ENCODE measurements at places on chromosomes 4 and X.

DNA sequence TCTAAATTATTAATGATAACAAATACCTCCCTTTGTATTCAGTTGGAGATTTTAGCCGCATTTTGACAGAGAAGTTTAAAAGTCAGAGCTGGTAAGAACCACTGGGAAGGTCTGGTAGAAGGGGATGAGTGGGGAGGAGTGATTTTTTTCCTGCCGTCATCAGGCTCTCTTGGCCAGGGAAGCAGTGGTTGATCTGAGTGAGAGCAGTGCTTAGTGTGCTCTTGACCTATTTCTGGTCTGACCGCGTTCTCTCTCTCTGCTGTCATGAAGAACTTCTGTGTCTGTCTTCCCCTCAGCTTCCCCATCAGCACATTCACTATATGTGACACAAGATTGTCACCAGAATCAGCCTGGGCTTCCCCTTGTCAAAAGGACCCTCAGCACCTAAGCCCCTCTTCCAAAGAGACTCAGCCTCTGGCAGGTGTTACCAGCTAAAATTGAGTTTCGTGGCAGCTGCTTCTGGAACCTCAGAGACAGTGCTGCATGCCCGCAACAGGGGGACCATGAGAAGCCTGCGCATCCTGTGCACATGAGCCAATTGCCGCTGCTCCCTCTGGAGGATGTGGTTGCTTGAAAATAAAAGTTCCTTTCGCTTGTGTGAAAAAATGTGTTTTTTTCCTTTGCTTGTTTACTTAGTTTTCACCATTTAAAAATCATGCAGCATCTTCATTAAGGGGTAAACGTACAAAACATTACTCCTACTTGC lies 268.9 kb downstream of the C4orf33 start:
- no peak for DNase-seq

DNA sequence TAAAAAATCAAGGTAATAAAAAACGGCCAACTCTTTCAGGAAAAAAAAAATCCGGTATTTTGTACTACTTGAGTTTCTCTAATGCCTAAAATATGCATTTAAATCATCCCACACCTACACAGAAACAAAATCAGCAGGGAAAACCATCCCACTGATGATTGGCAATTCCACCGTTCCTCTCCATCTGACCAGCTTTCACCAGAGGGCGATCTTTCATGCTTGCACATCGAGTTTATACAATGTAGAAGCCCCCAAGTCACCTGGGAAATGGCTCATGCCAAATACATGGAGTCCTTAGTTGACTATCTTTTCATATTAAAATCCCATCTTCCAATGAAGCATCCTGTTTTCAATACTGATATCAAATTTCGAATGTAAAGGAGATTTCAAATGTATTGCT lies 69.2 kb downstream of the PTCHD1 start:
- DNase-seq: no peak

GRCh38 chr4:83266689-83267088 lies 17.9 kb downstream of the COQ2 start:
- DNase-seq: no peak

DNA sequence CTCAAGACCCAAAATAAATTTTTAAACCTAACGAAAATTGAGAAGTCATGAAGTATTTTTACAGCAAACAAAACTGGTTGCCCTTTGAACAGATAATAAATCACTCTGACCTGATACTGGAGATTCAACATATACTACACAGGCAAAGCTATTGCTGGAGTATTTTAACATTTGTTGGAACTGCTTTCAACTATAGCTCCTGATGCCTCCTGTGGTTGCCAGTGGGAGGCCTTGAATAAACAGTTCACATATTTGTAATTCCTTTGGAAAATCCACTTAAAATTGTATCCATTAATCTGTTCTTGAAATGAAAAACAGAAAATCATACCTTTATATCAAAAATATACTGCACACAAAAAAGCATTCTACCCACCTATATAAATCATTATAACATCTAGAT lies 605.1 kb downstream of the KCTD8 start:
- DNase-seq: no peak

DNA sequence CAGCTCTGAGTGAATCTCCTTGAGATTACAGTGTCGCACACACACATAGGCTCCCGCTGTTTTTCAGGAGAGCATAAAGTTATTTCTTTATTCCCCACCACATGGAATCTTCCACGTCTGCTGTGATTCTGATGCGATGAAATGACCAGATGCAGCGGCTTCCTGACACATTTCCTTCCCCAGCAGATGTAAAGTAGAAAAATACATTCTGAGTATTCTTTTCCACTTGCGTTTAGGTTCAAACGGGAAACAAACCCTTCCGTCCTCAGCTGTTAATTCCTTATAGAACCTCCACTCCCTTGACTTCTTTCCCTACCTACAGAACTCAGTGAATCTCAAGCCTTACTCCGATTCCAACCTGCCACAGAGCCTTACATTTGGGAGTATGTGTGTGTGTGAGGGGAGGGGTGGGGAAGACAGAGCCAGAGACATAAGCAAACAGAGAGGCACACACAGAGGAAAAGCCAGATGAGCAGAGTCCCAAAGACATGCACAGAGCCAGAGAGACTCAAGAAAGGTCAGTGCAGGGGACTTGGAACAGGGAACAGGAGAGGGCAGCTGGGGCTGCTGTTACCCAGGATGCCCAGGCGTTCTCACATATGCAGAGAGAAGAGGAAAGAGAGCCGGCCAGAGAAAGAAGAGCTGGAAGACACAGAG lies 47.3 kb downstream of the SETD7 start:
- no peak for DNase-seq

GRCh38 chrX:80014141-80014940 lies at the start of gene TBX22:
Gene TBX22, plus strand, starts transcription at chrX:80014753. Its CDS starts 7,517 bp downstream, at chrX:80022270.
- DNase-seq: no peak

GRCh38 chr4:144450526-144450925 lies 195.4 kb upstream of the HHIP start:
- no peak for DNase-seq

GRCh38 chrX:46573892-46574773 lies 568 bp downstream of the CHST7 start:
- DNase-seq: peak; percentile 34

GRCh38 chr4:113762186-113763028 lies 869 bp upstream of the CAMK2D start:
- peak; percentile 99 for DNase-seq

- no peak for DNase-seq
Observed at GRCh38 chrX:47674776-47675175, 15.8 kb upstream of the UXT start.

- peak; percentile 4 for DNase-seq
Observed at GRCh38 chrX:23981711-23982110, 45.3 kb downstream of the KLHL15 start.

- DNase-seq: no peak
Observed at GRCh38 chr4:38470735-38471262, 193.2 kb upstream of the KLF3 start.

DNA sequence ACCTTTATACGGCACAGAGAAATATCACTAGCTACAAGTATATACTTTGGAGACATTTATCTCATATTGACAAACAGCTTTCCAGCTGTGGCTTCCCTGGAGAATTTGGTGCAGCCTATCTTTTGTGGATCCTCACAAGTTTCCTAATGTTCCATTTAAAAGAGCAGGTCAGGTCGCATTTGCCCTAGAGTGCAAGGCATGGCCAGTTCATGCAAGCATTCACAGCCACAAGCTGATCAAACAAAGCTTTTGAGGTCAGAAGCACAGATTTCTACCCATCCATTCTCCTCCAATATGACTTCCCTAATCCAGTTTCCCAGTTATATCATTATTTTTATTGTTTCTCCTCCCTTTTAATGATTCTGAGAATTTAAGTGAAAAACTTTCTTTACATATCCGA lies 1008.4 kb upstream of the AGA start:
- DNase-seq: no peak

DNA sequence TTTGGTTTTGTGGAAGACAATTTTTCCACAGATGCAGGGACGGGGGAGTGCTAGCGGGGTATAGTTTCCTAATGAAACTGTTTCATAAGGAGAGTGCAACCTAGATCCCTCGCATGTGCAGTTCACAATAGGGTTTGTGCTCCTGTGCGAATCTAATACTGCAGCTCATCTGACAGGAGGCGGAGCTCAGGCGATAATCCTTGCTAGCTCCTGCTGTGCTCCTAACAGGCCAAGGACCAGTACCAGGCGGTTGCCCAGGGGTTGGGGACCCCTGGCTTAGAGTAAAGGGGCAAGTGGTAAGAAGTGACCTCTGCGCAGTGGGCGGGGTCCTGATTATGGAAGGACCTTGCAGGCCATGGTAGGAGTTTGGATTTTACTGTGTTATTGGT lies 3.8 kb downstream of the SCML1 start:
- DNase-seq: no peak

GRCh38 chr4:168612450-168613135 lies 115.7 kb downstream of the PALLD start:
- DNase-seq: no peak

- DNase-seq: peak; percentile 81
Observed at GRCh38 chr4:103091601-103092223, 7.9 kb downstream of the BDH2 start.

GRCh38 chr4:140358281-140358680 lies 15.2 kb upstream of the SCOC start:
- no peak for DNase-seq

- DNase-seq: no peak
Observed at GRCh38 chrX:111511477-111511876, at the start of gene SERTM2. Gene SERTM2, plus strand, starts transcription at chrX:111511645. Its CDS starts 7,213 bp downstream, at chrX:111518858.

- DNase-seq: no peak
Observed at GRCh38 chr4:113574636-113575103, 186.9 kb downstream of the CAMK2D start.

- no peak for DNase-seq
Observed at GRCh38 chr4:126532527-126532926, 1100.2 kb upstream of the INTU start.

- DNase-seq: no peak
Observed at GRCh38 chr4:184309241-184310170, 91.8 kb upstream of the ENPP6 start.

DNA sequence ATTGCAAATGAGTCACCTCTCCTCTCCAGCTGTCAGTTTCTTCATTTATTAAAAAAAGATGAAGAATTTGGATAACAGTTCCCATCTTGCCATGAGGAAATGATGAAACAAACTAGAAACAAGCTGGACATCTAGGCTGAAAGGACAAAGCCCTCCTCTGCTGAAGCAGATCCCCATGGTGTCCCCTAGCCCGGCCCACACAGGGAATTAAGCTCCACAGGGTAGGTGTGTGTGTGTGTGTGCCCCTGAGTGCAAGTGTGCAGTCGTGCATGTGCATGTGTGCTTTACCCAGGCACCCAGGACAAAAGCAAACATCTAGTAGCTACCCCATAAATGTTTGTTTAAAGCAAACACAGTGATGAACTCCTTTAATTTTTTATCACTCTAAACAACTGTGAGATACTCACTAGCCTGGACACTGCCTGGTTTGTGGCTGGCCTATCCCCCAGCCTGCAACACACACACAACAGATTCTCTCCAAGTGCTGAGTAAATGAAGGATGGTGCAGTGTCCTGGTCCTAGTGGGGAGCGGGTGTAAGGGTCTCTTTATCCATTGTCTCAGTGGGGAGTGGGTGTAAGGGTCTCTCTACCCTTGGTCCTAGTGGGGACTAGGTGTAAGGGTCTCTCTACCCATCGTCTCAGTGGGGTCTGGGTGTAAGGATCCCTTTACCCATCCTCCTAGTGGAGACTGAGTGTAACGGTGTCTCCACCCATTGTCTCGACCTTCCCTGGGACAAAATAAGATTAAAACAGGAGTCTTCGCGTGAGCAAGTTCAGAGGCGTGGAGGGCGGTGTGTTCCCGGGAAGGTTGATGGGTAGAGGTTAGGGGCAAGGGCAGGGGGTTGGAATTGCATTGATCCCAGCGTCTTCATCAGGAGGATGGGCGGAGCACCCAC lies 688 bp upstream of the EVC start:
- DNase-seq: no peak

GRCh38 chrX:10564484-10564883 lies 55.9 kb downstream of the MID1 start:
- no peak for DNase-seq

GRCh38 chrX:131330735-131331134 lies 41.6 kb upstream of the IGSF1 start:
- no peak for DNase-seq

GRCh38 chr4:117134386-117134785 lies 49.0 kb upstream of the TRAM1L1 start:
- DNase-seq: no peak

DNA sequence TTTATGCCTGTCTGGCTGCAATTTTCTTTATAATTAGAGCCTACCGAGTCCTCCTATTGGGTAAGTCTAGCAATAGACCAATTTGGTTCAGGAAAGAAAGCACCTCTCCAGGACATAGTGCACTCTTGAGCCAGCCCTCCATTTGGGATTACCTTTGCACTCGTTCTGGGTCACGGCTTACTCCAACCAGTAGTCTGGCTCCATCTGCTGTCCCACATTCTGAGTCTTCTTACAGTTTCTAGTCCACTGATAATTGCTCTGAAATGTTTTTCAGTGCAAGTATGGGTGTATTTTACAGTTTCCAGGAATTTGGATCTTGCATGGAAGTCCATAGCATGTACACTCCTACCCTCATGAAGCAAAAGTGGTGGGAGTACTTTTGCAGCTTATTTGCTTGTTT lies 34.8 kb upstream of the USP51 start:
- no peak for DNase-seq
